KBM-7 (cell line): ENCODE measurements at places on chromosomes 3 and 15.
A peak's percentile ranks its signal among the peaks of the same experiment; 100 is the strongest.

DNA sequence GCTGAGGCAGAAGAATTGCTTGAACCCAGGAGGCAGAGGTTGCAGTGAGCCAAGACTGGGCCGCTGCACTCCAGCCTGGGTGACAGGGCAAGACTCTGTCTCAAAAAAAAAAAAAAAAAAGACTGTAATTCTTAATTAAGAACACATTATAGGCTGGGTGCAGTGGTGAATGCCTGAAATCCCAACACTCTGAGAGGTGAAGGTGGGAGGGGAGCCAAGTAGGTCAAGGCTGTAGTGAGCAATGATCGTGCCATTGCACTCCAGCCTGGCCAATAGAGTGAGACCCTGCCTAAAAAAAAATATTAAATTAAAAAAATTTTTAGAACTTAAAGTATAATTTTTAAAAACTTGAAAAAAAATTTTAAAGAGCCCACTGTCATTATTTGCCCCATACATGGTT is 13.4 kb upstream of the ARPIN start:
- no peak for DNase-seq

DNA sequence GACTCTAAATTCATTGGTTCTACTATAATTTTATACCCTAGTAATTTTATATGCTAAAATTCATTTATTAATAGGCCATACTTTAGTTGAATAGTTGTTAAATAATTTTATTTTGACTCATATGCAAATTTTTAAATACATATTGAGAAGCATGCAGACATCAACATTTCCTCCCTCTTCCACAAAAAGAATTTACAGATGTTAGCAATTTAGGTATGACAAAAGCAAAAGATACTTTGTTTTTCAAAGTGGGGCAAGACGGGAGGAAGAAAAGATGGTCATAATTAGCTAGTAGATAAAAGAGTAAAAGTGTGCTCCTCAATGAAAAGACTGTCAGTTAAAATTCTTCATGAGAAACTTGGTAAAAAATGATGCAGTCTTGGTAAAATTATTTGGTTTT is 148.9 kb upstream of the TSPAN3 start:
- no peak for DNase-seq

DNA sequence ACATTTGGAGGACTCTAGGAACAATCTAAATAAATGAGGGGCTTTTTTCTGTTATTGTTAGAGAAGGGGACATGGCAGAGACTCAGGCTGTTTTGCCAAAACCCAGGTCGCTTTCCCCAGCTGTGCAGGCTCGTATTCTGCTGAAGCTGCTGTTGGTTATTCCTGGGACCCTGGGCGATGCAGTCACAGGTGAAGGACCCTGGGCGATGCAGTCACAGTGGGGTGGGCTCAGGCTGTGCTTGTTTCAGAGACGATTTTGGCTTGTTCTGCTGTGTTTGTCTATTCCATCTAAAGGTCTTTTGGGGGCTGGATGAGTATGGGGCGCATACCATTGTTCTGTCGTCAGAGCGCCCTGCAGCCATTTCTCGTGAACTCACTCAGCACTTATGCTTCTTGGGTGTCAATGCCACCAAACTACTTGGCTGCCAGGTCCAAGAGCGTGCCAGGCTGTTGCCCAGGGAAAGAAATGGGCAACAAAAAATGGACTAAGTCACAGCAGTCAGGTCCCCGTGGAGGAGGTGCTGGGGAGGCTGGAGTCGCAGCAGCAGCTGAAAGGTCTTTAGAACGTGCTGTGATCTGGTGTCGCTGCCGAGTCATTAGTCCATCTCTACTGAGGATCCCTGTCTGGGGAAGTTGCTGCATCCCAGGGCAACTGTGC is 151.4 kb downstream of the CHDH start:
- DNase-seq, result no peak

DNA sequence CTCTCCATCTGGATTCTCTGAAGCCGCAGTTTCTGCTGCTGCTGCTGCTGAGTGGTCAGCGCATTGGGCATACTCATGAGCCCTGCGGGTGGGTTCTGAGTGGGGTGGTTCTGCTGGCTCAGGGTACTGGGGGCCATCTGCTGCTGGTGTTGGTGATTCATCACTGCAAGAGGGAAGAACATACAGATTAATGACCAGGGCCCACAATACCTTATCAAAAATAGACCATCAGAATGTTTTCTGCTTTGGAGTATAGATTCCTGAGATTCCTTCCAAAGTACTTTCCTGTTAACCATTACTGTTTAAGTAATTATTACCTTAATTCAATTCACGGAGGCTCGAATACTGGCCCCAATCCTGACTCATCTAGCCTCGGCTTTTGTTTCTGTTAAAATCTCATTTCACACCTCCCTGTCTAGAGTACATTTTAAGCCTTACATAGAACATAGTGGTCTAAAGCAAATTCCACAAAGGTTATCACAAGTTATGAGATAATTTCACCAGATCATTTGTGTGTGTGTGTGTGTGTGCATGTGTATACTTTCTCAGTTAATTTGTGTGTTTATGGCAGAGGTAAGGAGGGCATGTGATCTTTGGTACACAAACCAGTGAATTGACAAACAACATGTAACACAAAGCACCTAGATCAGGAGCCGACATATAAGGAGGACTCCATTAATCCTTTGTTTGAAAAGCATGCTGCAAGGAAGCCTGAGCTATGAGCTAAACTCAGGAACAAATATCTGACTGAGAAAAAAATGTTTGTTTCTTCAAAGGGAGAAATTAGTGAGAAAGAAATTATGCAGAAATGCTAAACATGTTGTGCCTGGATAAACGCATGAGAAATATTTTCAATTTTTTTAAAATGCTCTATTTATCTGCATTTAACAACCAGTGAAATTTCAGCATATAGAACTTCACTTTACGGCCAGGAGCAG is 68.1 kb downstream of the TM4SF4 start:
- no peak for DNase-seq

DNA sequence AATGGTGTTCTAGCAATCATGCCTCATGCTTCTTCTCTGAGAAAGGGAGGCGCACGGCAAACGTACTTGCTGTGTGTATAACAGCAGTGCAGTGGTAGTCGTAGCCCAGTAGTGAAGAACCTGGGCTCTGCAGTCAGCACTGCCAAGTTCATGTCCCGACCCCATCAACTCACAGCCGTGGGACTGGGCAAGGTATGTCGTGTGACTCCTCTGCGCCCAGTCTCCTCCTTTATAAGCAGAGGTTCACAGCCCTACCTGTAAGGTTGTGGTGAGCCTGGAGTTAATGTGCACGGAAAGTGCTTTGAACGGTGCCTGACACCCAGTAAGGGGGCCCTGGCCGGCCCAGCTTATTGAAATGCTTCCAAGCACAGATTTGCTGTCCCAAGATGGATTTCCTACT is 26.6 kb downstream of the EHD4 start:
- no peak for DNase-seq

DNA sequence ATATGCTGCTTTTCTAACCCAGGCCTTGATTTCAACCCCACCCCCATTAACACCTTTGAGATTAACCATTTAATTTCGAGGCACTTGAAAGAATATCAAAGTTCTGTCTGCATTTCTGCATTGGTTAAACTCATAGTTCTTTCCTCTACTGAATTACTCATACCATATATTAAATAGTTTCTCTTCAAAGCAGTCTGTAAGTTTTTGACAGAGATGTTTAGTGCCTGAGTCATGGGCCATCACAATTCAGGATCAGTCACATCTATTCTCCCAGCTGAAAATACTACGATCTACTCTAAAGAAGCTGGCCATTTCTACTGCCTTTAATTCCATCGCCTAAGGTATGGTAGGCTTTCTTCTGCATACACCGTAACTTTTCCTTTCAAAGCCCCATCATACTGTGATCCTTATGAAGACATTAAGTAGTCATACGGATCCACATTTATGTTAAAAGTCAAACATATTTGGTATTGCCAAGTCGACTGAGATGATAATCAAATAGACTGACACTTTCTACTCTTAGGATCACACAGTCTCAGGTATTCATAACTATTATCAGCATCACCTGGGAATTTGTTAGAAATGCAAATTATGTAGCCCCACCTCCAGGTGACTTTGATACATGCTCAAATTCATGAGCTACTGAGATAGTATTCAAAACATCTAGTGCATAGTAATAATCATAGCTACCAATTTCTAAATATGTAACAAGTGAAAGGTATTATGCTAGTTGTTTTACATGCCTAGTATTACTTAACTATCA is 489.4 kb upstream of the IL12A start:
- DNase-seq, result no peak

DNA sequence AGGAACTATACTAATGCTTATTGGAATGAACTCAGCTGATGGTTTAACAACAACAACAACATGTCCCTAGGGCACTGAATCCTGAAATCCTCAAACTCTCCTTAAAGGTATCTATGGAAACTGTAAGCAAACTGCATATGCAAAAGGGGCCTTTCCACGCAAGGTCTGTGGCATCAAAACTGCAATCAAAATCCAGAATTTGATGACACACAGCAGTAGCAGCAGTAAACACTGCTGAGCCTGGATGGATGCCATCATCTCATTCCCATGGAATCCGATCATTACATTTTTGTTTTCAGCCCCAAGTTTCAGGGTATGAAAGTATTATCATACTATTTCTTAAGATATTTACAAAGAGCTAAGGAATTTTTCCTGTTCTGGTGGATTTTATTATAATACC is 399.7 kb downstream of the VPS13C start:
- no peak for DNase-seq

DNA sequence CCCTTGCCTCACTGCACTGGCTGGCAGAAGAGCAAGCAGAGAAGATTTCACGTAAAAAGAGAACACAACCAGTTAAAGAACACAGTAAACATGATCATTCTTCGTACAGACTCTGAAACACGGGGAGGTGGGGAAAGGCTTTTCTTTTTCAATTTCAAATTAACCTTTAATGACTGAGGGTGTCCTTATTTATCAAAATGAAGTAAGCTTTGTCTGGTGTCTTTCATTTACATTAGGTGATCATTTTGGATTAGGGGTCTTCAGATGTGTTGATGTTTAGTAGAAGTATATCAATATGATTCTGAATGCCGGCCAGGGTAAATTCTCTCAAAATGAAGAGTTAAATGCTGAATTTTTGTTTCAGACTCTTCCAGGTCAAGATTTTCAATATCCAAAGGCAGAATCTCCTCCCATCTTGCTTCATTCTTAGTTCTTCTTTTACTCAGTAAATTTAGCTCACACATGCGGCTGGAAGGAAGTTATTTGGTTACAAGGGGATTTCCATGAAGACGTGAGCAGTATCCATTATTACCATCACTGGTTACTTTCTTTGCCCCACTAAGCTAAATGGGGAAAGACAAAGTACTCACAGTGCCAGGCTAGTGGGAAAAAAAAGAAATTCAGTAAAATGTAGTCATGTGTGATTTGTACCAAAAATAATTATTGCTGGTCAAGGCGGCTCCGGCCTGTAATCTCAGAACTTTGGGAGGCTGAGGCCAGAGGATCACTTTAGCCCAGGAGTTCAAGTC is 272.2 kb upstream of the NR2F2 start:
- DNase-seq, result no peak

- no peak for DNase-seq
Observed at GRCh38 chr3:193962986-193963685, 172.8 kb upstream of the HES1 start.

DNA sequence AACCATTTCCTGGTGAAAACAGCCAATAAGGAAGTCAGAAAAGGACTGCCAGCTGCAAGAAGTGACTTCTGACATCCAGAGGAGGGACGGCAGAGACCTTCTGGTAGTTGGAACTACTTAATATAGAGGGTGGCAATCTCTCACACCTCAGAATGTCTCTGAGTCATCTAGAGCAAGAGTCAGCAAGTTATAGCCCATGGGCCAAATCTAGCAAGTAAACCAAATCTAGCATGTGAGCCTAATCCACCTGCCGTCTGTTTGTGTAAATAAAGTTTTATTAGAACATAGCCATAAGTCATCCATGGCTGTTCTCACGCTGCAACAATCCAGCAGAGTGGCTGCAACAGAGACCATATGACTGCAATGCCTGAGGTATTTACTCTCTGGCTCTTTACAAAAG is 160.5 kb upstream of the NR2E3 start:
- DNase-seq, result no peak

DNA sequence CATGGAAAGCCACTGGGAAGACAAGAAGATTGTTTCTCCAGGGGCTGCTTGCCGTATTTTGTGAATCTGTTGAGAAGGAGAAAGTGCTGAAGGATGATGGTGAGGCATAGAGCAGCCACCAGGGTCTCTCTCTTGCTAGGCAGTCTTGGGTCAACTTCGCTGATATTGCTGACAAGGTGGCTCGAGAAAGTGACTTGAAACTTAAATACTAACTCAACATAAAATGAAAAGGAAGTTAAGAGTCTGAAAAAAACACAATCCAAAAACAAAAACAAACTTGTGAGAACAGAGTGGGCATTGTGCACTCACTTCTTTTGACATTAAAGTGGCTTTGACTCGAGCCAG is 90.1 kb downstream of the CHST2 start:
- DNase-seq, result no peak

GRCh38 chr15:82043130-82043673 is 2.6 kb downstream of the MEX3B start:
- peak; percentile 80 for DNase-seq

GRCh38 chr3:38565339-38566214 is 69.4 kb downstream of the EXOG start:
- DNase-seq, result no peak

- peak; percentile 45 for DNase-seq
Observed at GRCh38 chr3:124281453-124282316, 289.8 kb upstream of the ROPN1 start.

- peak; percentile 29 for DNase-seq
Observed at GRCh38 chr3:21170964-21171363, 580.0 kb downstream of the ZNF385D start.
